CD8-positive, alpha-beta memory T cell (primary cell): ENCODE measurements at places on chromosomes 7 and 10.

- DNase-seq, result no peak
These were observed 289.5 kb downstream of the XPNPEP1 start for GRCh38 chr10:109633846-109634245.

DNA sequence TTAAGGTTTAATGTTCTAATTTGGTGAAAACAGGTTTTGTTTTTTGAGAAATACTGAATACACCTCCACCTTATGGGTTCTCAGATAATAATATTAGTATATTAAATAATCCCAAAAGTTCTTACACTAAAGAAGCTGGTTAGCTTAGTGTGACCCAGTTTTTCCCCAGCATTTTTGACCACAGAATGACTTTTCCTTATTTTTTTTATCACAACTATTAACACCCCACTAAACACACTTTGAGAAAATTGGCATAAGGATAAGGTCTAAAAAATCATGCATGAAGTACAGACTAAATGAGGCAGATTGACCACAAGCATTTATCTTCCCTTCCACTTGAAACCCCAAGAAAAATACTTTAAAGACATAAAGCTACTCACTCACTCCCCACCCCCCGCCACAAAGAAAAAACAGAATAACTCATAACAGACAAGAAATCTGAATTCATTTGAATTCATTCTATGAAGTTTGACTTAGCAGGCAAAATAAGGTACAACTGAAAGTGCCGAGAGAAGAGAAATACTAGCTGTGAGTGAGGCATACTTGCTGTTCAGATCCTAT lies 49.7 kb upstream of the WNT16 start:
- no peak for DNase-seq

DNA sequence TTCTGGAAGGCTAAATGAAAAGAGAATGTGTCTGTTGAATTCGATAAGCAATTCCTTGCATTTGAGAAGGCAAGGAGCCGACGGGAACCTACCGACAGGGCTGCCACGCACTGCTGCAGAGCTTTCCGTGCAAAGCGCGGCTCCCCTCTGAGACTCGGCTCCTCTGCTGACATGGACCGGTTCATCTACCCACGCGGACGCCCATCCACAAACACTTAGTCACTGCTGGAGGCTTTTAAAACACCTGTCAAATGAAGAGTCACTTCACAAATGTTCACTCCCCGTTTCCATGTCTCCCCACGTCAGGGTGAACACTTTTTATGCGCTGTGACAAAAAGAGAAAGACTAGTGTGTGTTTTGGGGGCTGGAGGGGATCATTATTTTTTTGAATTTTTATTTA lies 32.0 kb downstream of the AMZ1 start:
- DNase-seq, result peak; percentile 47

DNA sequence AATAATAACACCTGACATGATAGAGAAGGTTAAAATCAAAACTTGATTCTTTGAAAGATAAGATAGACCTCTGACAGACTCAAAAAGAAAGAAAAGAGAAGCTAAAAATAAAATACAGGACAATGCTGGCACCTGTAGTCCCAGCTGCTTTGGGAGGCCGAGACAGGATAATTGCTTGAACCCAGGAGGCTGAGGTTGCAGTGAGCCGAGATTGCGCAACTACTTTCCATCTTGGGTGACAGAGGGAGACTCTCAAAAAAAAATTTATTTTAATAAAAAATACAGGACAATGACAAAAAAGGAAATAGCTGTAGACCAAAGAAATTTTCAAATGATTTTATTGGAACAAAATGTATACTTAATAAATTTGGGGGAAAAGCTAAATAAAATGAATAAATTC lies 263.2 kb downstream of the SDK1 start:
- no peak for DNase-seq

DNA sequence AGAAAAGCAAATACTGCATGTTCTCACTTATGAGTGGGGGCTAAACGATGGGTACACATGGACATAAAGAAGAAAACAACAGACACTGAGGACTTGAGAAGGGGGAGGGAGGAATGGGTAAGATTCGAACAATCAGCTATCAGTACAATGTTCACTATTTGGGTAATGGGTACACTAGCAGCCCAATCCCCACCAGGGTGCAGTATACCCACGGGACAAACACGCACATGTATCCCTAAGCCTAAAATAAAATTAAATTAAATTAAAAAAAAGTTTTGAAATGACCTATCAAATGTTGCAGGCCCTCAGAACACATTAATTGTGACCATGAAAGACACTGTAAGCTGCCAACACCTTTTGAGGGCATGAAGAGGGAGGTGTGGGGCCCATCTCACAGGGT lies 316.0 kb downstream of the WDR37 start:
- no peak for DNase-seq

DNA sequence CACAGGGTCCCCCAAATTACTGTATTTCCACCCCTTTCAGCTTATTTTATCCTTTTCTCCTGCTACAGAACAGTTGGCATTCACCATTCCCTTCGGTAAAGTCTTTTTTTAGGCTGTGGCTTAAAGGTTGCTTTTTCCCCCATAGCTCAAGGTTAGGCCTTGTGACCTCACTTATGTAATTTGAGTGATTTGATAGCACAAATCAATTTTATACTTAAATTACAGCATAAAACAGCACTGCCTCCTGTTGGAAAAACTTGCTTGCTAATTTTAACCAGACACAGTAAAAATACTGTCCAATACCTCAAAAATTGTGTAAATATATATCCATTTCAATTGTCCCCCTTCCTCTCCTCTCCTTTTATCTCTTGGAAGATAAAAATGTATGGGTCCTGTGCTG lies 7.1 kb downstream of the GIMAP1 start:
- DNase-seq, result no peak

- no peak for DNase-seq
These were observed 21.8 kb upstream of the SAMD8 start for GRCh38 chr10:75089634-75090033.

- DNase-seq, result no peak
These were observed 139.4 kb upstream of the PCDH15 start for GRCh38 chr10:54940418-54940817.

DNA sequence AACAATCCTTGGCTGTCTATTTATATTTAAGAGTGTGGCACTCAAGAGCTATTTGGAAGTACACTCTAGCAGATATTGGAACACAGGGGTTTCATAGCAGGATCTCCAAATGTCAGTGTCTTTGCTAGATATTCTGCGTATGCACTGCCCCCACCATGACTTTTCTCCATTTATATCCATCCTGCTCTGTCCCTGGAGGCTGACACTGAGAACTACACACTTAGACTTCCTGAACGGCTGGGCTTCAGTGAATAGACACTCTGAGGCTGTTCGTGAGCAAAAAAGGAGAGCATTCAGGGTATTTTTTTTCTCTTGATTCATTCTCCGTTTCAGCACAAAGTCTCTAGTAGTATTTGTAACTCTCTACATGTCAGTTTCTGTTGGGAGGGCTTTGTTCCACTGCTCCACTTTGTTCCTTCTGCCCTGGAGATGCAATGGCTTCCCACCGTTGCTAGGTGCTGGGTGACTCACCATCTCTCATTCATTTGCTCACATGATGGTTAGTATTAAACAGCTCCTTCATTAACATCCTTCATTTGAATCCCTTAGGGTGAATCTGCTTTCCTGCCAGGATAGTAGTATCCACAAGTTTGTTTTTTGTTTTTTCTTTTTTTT lies 155.9 kb upstream of the SLC13A1 start:
- no peak for DNase-seq

GRCh38 chr10:63125459-63125858 lies 7.7 kb upstream of the NRBF2 start:
- no peak for DNase-seq

- no peak for DNase-seq
These were observed 256.7 kb upstream of the NPVF start for GRCh38 chr7:25485026-25485425.

GRCh38 chr10:113322843-113323242 lies 230.0 kb upstream of the HABP2 start:
- no peak for DNase-seq

GRCh38 chr7:71145906-71146901 lies 14.3 kb downstream of the GALNT17 start:
- DNase-seq, result no peak

GRCh38 chr10:110215286-110216170 lies 8.1 kb downstream of the MXI1 start:
- DNase-seq, result no peak

DNA sequence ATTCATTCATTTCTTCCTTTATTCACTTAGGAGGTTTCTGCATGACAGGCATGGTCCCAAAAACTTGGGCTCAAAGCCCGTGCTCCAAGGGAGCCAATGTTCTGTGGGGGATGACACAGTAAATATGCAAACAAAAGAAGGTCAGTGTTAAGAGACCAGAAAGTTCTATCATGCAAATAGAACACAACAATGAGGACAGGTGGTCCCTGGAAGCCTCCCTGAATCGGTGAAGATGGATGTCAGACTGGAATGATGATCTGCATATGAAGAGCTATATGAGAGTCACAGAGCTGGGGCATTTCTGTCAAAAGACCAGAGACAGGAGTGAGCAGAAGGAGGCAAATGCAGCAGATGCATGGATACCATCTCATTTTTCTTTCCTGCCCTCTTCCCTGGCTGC lies 129.0 kb downstream of the ABCA13 start:
- DNase-seq, result no peak

DNA sequence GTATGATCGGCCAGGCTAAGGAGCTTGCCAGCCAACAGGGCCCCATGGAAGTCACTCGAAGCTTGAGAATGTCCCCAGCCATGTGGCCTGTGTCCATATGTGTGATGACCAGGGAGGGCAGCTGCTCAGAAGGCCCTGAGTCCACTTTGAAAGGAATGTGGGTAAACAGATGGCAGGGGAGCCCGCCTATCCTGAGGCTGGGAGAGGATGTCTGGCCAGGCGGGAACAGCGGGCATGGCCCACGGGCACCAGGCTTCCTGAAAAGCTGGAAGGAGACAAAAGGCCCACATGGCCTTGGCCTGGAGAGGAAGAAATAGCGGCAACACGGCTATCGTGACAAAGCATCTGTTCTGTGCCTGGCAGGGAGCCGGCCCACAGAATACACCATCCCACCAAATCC lies 137.9 kb upstream of the PPIF start:
- DNase-seq, result no peak

- no peak for DNase-seq
These were observed 83.1 kb downstream of the NKX6-2 start for GRCh38 chr10:132702601-132703418.

GRCh38 chr10:7795605-7796004 lies 7.6 kb downstream of the ATP5F1C start:
- DNase-seq, result no peak

GRCh38 chr10:68371604-68372003 lies 35.5 kb downstream of the RUFY2 start:
- no peak for DNase-seq

DNA sequence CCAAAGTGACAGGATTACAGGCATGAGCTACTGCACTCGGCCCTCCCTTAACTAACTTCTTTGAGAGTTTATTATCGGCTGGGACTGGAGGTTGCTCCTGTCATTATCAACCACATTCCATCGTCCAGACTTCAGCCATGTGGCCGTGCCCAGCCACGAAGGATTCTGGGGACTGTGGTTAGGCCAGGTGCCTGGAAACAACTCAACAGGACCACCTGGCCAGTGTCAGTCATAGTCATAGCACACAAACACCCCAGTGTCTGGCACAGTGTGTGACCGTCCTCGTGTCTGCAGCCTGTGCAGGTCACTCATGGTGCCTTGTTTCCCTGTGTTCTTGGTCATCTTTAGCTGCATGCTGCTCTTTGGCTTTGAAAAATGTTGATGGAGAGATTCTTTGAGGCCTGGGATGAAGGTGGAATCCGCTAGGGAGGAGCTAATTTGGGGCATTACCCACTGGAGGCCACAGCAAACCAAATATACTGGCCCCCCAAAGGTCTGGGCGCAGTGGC lies 12.7 kb upstream of the AMZ1 start:
- DNase-seq, result no peak

DNA sequence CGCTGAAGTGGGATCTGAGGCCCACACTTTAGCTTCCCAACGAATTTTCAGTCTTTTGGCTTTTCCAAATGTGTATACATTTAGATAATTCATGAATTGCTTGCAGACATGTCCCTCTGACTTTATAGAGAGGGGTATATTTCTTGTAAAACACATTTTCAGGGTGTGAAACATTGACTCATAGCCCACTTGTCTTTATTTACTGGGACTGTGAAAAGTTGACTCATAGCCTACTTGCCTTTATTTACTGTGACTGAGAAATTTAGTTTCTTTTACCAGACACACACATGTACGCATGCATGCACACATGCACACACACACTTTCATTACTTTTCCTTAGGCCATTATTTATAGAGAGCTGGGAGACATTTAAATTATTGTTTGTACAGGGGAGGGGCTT lies 79.1 kb downstream of the VTI1A start:
- DNase-seq, result no peak

DNA sequence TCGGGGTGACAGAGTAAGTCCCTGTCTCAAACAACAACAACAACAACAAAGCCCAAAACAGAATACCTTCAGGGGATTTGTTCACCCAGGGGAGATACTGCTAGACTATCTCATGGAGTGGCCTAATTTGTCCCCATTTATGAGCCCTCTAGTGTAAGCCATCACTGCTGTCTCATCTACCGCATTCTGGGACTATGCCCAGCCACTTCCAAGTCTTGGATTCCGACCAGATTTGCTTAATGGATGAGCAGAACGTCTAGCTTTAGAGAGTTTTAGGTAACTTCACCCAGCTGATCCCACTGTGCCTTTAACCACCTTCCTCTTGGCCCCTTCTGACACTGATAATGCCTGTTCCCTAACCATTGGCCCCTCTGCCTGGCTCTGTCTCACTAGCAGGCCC lies 47.1 kb downstream of the PAPSS2 start:
- DNase-seq, result no peak

DNA sequence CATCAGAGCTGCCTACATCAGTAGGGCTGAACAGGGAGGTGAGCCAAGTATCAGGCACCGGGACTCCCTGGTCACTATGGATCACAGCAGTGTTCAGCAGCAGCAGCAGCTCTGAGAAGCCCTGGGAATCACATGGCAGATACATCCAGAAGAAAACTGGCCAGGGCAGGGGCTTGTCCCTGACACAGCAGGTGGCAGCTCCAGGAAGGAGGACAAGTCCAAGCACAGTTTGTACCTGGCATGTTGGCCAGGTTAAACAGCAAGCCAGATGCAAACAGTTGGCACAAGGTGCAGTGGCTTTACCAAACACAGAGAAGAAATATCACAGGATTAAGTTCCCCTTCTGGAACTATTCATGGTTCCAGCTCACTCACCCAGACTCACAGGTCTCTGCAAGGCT lies 139.4 kb downstream of the KCNMA1 start:
- no peak for DNase-seq

DNA sequence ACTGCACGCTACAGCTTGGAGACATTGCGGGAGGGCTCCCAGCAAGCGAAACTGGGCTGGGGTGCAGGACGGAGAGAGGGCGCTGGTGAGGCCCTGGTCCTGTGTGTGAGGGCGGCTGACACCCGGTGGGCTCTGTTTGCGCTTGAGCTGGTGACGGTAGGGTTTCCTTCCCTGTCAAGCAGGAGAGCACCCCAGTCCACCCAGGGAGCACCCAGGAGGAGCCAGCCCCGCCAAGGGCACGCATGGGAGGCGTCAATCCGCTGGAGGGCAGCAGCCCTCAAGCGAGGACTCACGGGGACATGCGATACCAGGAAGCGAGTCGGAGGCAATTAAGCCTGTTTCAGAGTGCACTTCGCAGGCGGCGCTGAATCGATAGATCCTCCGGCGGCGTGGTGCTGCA lies 109.4 kb downstream of the MAD1L1 start:
- no peak for DNase-seq
